ENCODE measurements at places on chromosomes 2 and 18.

GRCh38 chr2:28411956-28412609, 19.4 kb downstream of the FOSL2 start:
- peak; percentile 49 for DNase-seq

DNA sequence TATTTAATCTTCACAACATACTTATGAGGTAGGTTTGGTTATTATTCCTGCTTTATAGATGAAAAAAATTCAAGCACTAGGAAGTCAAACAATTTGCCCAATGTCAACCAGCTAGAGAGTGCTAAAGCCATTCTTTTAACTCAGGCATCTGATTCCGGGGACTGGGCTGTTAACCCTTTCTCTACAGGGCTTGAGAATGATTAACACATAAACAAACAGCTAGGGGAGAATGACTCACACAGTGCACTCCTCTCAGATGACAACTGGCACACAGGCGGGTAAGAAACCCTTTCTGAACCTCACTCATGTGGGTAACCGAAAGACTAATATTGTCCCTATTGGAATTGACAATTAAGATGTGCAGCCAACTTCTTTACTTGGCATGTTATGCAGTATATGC, 86.3 kb upstream of the FSHR start:
- no peak for DNase-seq

- no peak for DNase-seq
These were observed 23.7 kb downstream of the BABAM2 start for GRCh38 chr2:27914041-27914804.

GRCh38 chr2:236507393-236508085, 62.1 kb upstream of the ACKR3 start:
- no peak for DNase-seq

DNA sequence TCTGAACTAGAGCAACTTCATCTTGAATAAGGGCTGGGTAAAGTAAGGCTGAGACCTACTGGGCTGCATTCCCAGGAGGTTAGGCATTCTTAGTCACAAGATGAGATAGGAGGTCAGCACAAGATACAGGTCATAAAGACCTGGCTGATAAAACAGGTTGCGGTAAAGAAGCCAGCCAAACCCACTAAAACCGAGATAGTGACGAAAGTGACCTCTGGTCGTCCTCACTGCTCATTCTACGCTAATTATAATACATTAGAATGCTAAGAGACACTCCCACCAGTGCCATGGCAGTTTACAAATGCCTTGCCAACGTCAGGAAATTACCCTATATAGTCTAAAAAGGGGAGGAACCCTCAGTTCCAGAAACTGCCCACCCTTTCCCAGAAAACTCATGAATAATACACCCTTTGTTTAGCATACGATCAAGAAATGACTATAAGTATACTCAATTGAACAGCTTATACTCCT, 109.1 kb downstream of the FIGN start:
- DNase-seq = no peak

- no peak for DNase-seq
These were observed 33.8 kb downstream of the RTP5 start for GRCh38 chr2:241903121-241904010.

DNA sequence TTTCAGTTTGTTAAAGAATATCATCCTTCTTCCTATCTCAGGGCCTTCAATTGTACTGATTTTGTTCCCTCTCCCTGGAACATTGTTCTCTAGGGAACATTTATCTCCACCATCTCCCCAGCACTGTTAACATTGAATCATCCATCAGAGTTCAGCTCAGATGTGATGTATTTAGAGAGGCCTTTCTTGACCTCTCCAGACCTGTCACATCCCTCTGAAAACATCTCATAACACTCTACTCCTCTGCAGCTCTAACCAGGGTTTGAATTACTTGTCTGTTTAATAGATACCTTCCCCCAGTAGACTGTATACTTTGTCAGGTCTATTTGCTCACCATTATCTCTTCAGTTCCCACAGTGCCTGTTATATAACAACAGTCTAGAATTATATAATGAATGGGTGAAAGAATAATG, 98.6 kb downstream of the GALNT1 start:
- DNase-seq = no peak

DNA sequence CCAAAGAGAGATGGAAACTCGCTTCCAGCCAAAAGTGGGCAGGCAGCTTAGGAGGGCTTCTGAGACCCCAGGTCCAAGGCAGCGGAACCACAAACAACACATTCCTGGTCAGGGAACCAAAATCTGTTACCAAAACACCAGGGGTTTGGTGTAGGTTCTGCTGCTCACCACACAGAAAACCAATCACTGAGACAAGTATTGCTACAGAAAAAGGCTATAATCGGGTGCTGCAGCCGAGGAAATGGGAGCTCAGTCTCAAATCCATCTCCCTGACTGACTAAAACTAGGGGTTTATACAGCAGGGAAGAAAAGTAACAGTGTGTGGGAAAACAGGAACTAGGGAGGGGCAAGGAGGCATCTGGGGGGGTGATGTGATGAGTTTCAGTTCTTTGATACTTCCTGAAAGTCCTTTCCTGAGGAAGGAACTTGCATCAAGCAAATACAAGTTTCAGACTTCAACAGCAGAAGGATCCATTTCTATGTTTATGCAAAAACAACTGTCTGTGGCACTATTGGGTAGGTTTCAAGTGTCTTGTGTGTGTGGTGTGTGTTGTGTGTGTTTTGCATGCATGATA, 108.0 kb downstream of the FAM168B start:
- DNase-seq = no peak

DNA sequence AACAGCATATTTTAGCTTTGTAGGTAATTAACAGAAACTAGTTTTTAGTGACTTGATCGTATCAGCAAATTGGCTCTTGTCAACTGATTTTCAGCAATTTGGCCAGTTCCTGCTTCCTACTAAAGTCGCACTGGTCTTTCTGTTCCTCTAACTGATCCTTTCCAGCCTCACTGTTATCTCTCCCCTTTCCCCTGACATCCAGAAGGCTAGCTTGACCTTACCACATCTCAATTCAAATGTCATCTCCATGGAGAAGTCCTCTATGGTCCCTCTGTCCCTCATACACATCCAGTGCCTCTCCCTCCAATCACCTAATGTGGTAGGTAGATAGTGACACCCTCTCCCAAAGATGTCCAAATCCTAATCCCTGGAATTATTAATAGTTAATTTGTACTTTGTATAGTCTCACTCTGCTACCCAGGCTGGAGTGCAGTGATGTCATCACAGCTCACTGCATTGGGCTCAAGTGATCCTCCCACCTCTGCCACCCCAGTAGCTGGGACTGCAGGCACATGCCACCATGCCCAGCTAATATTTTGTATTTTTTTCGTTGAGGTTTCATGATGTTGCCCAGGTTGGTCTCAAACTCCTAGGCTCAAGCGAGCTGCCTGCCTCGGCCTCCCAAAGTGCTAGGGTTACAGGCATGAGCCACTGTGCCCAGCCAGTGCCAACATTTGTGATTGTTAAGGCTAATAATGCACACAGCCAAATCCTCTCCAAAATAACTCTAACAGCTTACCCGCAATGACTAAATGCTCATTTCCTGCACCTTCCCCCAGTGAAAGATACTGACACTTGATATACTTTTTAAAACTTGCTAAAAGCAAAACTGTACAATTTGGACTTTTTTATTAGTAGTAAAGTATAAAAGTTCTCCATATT, 16.9 kb downstream of the PSTPIP2 start:
- DNase-seq = no peak

DNA sequence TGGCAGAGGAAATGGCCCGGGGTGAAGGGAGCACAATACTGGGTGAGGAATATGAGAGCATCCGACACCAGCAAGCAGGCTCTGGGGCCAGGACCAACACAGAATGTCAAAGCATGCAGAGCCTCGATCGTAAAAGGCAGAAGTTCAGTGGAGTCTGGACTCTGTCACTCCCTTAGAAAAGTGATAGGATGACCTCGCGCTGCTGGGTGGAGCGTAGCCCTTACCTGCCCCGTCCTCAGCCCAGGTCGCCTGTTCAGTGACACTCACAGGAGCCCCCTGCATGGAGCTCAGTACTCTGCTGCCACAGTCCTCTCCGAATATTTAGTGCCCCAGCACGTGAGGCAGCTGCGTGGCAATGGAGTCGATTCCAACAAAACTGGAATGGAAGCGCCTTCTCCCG, 236.7 kb upstream of the MYT1L start:
- no peak for DNase-seq

- DNase-seq = no peak
These were observed 5.2 kb upstream of the SPAST start for GRCh38 chr2:32058130-32058529.

DNA sequence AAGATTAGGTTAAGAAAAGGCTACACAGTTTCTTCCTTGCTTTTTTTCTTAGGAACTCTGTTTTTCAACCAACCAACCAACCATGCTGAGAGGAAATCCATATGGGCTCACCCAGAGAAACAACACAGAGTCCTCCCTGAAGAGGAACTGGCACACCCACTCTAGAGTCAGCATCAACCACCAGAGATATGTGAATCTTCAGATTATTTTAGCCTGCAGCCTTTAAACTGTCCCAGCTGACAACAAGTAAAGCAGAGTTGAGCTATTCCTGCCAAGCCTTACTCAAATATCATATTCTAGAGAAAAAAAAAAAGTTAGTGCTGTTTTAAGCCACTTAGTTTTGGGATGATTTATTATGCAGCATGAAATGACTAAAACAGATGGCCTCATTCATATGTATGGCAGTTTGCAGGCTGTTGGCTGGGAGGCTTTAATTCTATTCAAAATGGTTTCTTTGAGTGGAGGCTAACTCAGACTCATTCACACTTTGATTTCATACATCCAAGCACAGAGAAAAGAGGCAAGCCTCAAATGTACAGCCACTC, 1637.7 kb upstream of the LRRTM1 start:
- no peak for DNase-seq

GRCh38 chr18:312415-312814, 44.6 kb upstream of the THOC1 start:
- no peak for DNase-seq
